ENCODE measurements at places on chromosomes 3 and 15. TPM values are rescaled to one million over a fixed set of nuclear protein-coding genes. Genes with fewer than 3 reads are reported as not detected.

- no peak for DNase-seq
Observed at GRCh38 chr3:57706462-57706861, 13.6 kb upstream of the DENND6A start.

DNA sequence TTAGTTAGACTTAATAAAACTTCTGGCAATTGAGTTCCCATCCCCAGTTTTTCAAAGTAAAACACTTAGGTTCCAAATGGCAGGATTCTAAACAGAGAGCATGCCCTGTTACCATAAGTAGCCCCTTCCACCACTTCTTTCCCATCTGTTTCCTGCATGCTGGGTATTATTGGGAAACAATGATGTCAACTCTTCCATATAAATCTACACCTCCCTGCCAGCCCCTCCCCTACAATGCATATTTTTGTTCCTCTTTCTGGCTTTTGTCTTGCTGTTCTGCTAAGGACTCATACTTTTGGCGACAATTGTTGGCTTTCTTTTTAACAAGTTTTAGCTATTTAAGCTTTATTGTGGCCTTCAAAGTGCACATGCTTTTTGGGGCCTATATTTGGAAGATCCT is 11.1 kb downstream of the ARHGAP31 start:
- DNase-seq: no peak

Gene PPP1R14D
- polyA plus RNA-seq: not detected

GRCh38 chr3:158105710-158106253 is 438 bp downstream of the SHOX2 start:
- no peak for DNase-seq

GRCh38 chr3:141876381-141876890 is at the start of gene ATP1B3:
Gene ATP1B3 (plus strand): TSS chr3:141876643. CDS start chr3:141876802, 159 bp downstream.
- peak; percentile 86 for DNase-seq

DNA sequence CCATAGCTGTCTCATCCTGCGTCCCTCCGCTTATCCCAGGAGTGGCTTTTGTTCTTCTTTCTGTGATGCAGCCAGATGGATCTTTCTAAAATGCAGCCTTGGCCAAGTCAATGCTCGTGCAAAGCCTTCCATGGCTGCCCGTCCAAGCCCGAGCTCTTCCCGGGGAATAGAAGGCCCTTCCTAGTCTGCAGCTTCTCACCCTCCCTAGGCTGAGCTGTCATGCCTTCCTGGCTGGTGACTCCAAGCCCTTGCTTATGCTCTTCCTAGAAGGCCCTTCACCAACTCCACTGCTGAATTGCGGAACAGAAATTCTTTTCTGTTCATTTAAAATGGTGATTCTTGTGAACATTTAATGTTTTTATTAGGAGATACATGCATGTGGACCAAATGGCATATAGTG is 95.9 kb downstream of the SMAD6 start:
- no peak for DNase-seq

Gene CAPN3
- polyA plus RNA-seq: 7.9 TPM

DNA sequence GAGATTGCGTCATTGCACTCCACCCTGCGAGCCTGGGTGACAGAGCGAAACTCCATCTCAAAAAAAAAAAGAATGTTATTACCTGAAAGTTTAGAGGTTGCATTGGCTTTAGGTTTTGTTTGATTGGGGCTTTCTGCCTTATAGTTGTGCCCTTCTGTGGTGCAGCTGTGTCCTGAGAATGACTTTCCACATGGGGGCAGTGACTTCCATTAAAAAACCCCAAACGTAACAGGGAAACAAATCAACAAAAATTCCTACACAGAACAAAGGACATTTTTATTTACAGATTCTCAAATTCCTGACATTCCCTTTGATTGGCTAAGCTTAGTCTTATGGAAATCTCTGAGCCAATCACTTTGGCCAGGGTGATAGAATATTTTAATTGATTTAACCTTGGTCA is 154.1 kb upstream of the GPR149 start:
- no peak for DNase-seq

Gene CNTN3
- polyA plus RNA-seq: 1.3 TPM

GRCh38 chr15:60932051-60932915 is 296.8 kb downstream of the RORA start:
- DNase-seq: no peak

Gene GABRR3
- polyA plus RNA-seq: not detected

- no peak for DNase-seq
Observed at GRCh38 chr3:50455161-50456018, 48.0 kb downstream of the CACNA2D2 start.

DNA sequence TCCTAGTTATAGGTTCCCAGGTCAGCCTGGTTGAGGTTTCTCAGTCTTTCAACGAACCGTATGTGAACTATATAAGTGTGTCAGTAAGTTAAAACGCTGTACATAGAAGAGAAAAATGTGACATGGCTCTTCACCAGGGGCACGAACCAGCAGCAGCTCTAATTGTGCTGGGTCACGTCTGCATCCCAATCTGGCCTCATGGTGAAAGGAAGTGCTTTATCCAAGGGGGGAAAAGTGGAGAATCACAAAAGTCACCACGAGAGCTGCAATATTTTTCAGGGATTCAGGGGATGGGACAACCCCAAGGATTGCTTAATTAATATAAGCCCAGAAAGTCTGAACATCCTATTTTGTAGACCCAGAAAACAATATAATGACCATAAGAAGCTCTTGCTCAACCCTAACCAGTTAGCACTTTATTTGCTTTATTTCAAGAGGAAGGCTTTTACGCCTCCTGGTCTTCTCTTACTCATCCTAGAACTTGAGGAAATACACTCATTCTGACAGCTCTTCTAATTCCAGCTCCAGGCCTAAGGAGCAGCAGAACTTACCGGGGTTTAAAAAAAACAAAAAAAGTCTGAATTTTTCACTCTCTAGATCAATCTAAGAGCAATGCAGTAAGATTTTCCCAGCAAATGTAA is 16.5 kb downstream of the ANXA2 start:
- no peak for DNase-seq

GRCh38 chr3:138862924-138863775 is 28.4 kb upstream of the PIK3CB start:
- no peak for DNase-seq

Gene ACKR4
- 5.4 TPM for polyA plus RNA-seq

DNA sequence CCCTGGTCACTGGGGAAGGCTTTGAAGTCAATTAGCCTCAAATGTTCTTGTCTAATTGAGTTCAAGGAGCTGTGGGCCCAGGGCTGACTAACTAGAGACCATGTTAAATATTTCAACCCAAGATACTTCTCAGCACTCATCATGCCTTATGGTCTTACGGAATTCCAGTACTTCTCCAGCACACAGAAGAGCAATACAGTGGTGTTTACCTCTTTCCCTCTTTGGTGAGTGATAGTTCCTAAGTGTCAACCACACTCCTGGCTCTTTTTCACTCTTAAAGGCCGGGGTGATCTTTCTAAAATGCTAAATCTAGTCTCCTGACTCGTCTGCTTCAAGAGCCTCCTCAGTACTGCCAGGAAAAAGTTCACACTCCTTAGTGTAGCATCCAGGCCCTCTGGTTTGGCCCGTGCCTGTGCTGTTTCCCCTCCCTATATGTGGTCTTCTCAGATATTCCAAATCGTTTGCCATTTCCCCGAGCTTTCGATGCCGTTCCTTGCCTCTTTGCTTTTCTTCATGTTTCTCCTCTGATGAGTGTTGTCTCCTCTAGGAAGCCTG is 4.7 kb downstream of the MYZAP start:
- no peak for DNase-seq

GRCh38 chr3:26229801-26230200 is 392.8 kb upstream of the LRRC3B start:
- DNase-seq: no peak

DNA sequence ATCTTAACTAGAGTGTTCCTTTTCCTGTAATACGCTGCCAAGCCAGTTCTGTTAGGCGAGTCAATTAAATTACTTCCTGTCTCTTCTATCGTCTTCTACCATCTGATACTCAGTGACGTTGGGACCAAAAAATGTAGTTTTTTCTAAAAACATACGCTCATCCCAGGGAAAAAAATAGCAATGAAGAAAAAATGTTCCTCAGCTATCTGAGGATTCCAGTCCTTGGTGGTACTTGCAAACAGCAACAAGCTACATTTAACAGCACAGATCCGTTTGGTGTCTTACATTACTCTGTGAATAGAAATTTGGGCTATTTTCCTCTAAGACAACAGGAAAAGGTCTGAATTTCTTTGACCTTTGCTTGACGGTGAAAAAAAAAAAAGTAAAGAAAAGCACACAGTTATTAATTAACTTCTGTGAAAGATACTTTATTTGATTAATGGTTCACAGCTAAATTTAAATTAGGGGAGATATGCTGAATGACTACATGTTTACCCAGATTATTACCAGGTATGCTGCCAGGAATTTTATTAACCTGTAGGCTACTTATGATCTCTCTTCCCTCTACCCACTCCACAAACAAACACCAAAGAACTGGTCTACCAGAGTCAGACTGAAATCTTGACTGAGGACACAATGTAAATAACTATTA is 254.4 kb upstream of the ZPLD1 start:
- no peak for DNase-seq

Gene MESP2
- 0.19 TPM for polyA plus RNA-seq

GRCh38 chr15:88300089-88300488 is 43.5 kb upstream of the NTRK3 start:
- no peak for DNase-seq

DNA sequence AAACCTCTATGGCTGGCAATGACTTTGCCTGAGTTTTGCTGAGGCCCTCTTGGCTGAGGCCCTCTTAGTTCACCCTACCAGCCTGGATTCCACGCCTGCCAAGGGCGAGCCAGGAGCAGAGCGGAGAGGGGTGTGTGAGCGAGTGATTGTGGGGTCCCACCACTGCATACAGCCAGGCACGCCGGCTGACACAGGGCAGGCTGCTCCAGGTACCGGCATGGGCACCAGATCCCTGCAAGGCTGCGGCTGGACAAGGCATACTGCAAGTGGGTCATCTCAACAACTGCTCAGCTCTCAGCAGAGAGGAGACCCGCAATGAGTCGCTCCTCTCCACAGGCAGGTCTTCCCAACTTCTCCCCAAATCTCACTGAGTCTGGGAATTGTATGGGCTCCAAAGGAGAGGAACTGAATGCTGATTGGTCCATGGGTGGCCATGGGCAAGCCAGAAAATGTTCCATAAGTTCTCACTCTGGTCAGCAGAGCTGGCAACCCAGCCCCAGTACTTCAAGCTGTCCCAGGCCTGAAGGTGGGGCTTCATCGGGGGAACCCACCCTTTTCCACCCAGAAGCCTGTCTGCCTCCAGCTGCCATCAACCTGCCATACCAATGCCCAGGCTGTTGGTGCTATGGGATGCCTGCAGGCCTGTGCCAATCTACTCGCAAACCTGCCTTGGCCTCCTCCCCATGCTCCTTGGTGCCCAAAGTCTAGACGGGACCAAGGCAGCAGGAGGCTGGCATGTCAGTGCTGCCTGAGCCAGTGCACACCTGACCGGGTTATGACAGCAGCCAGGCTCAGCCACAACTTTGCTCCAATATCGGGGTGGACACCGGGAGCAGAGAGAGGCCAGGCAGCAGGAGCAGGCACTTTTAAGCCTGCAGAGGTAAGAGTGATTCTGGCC is 1273.6 kb upstream of the GBE1 start:
- no peak for DNase-seq

Gene SLC22A14
- 0.55 TPM for polyA plus RNA-seq

DNA sequence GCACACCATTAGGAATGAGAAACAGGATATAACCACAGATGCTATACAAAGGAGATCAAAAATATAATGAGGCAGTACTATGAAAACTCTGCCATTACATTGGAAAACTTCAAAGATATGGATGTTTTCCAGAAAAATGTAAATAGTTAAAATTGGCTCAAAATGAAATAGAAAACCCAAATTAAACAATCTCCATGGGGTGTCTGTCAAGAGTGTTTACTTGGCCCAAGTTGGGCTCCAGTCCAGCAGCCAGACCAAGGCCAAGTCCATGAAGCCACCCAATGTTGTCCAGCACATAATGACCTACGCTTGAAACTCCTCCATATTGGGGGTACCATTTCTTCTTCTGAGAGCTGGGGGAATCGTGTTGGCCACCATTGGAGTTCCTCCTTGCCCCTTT is 37.1 kb downstream of the CTXND1 start:
- no peak for DNase-seq

DNA sequence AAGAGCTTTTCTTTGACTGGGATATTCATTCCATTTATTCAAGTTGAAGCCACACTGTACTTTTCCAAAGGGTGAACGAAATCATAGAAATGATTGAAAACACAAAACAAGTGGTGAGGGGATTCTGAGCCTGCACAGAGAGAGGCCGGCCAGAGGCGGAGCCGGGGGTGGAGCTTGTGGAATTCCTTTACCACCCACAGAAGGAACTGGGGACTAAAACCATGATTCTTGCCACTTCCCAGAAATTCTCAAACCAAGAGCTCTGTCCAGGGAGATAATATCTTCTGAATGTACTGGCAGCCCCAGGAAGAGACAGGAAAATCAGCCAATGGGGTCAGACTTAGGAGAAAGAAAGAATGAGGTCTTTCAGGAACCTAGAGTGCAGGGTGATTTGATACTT is 20.8 kb downstream of the FBN1 start:
- no peak for DNase-seq

Gene PLSCR2
- polyA plus RNA-seq: not detected

- no peak for DNase-seq
Observed at GRCh38 chr3:29144361-29144760, 136.5 kb upstream of the RBMS3 start.

Gene FANCD2OS
- polyA plus RNA-seq: not detected

- DNase-seq: no peak
Observed at GRCh38 chr3:155608228-155608920, 136.5 kb downstream of the PLCH1 start.

GRCh38 chr3:183211352-183211751 is 41.7 kb upstream of the B3GNT5 start:
- peak; percentile 21 for DNase-seq

GRCh38 chr3:20074226-20075063 is 34.2 kb downstream of the KAT2B start:
- no peak for DNase-seq

- DNase-seq: no peak
Observed at GRCh38 chr3:53571264-53571663, 76.9 kb downstream of the CACNA1D start.

Gene GOLGA8T
- polyA plus RNA-seq: not detected

DNA sequence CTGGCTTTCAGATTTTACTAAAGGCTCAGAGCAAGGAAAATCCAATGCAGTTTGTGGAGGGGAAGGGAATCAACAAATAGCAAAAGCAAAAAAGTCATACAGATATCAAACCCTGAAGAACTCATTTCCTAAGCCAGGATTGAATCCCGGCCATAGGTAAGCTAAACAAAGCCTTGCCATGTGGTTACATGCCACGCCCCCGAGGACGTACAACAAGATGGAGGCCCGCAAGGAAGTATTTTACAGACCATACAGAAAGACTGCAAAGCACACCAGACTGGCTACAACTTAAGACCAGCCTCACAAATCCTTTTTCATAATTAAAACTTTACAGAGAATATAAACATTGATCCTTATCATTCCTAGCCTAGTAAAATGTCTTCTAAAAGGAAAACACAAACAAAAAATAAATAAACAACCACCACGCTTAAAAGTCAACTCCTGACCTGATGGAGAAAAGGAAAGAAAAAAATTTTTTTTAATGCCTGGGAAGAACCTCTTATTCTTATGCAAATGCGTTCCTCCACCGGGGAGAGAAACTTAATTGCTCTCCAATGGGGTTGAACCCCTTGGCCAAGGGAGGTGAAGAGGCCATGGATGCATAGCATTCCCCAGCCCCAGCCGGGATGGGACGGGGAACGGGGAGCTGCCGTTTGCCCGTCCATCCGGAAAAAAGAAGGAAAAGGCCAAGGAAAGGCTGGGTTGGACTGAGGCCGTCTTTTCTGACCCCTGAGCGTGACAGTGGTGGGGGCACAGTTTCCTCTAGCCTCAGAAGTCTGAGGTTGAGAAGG is 39.3 kb downstream of the IL1RAP start:
- no peak for DNase-seq

GRCh38 chr3:15923640-15924405 is 126.0 kb upstream of the ANKRD28 start:
- DNase-seq: no peak

GRCh38 chr3:51099794-51100535 is 285.1 kb upstream of the MANF start:
- DNase-seq: no peak
